ENCODE measurements at places on chromosomes 1 and 21.

GRCh38 chr1:112841825-112842224 is 114.2 kb downstream of the SLC16A1 start:
- no peak for DNase-seq

DNA sequence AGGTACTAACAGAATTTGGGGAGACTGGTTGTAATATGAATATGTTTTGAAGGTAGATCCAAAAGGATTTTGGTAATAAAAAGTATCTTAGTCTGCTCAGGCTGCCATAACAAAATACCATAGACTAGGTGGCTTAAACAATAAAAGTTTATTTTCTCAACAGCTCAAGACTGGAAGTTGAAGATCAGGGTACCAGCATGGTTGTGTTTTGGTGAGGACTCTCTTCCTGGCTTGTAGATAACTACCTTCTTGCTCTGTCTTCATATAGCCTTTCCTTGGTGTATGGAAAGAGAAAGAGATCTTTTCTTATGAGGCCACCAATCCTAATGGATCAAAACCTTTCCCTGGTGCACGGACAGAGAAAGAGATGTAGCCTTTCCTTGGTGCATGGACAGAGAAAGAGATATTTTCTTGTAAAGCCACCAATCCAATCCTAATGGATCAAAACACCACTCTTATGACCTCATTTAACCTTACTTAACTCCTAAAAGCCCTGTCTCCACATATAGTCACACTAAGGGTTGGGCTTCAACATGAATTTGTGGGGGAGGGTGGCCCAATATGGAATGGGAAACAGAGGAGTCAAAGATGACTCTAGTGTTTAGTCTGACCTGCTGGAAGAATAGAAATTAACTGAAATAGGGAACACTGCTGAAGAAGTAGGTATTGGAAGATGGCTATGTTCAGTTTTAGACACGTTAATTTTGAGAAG is 5.4 kb upstream of the TSNAX start:
- no peak for DNase-seq

DNA sequence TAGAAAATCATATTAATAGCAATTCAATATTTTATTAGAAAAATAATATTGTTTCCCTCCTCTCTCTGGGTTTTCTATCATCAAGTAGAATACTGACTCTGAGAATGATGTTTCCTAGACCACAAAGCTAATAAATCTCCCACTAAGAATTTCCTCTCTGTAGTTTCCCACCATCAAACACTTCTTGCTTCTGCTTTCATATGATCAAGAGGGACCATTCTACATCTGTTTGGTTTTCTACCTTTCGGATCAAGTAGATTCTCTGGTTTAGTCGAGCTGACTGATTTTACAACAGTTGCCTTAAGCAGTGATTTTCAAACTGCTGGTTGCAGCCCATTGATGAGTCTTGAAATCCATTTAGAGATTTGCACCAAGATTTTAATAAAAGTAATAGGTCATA is 240.2 kb upstream of the PTBP2 start:
- no peak for DNase-seq

GRCh38 chr1:116971258-116971860 is 30.2 kb upstream of the CD101 start:
- no peak for DNase-seq

DNA sequence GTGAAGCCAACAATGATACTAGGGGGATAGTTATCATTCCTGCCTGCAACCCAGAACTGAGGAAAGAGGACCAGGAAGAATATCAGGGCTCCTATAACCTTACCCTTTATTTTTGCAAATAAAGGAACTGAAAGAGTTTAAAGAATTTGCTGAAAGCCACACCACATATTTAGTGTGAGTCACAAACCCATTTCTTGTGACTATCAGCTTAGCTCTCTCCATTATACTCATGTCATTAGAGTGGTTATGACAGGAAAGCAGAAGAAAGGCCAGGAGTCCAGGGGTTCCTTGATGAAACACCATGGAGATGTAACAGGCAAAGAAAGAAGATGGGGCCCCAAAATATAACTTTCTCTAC is 141.1 kb upstream of the SAMSN1 start:
- DNase-seq, result no peak

DNA sequence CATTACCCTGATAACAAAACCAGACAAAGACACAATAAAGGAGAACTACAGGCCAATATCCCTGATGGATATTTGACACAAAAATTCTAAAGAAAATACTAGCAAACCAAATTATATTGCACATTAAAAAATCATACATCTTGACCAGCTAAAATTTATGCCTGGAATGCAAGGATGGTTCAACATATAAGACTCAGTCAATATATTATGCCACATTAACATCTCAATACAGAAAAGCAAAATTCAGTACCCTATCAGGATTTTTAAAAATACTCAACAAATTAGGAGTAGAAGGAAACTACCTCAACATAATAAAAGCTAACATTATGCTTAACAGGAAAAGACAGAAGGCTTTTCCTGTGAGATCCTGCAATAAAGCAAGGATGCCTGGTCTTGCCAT is 177.1 kb downstream of the MAGI3 start:
- no peak for DNase-seq

DNA sequence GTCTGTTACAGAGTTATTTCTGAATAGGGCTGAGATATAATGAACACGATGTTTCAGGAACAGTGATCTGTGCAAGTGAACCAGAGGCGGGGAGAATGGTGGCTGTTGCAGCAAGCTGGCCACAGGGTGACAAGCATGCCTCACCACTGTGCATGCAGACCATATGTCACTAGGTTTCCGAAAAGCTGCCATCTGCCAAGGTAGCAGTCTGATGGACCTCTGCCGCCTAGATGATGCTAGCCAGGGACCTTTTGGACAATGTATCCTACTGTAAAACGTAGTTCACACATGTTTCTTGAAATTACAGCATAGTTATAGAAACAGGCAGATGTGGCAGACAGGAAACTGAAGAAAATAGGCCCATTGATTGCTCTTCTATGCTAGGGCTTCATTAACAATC is 204.2 kb upstream of the RRP15 start:
- DNase-seq, result no peak

DNA sequence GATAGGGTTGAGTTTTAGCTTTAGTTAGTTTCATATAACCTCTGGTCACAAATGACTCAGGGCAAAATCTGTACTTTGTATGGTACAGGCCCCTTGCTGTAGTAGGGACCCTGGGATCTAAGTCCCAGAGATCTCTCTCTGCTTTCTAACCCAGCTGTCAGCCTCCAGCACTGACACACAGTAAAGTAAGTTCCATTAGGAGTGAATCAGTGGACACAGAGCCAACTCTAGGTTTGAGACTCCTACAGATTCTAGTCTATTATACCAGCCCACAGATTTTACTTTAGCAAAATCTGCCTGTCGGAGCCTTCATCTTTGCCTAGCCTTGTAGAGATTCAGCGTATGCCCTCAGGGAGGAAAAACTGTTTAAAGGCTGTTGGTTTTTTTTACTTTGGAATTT is 52.5 kb downstream of the ANGPTL1 start:
- DNase-seq, result no peak

GRCh38 chr1:246587032-246587431 is 20.8 kb downstream of the CNST start:
- no peak for DNase-seq

- DNase-seq, result no peak
Observed at GRCh38 chr1:115293899-115294298, 44.1 kb downstream of the NGF start.

- DNase-seq, result no peak
Observed at GRCh38 chr1:119341372-119341947, 27.1 kb upstream of the HAO2 start.

DNA sequence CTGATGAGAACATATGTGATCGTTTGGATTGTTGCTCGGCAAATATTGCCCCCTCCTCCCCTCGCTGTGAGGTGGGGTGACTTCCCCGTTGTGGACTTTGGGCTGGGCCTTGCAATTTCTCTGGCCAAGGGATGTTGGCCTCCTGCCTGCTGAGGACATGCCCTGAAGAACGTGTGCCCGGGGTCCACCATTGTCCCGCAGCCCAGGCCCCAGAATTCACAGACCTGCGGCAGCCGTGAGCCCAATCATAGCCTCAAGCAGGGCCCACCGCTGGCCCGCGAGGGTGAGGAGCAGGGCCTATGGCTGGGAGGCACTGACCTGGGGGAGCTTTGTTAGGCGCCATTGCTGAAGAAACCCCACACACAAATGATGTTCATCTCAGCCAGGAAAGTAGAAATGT is 58.3 kb upstream of the ACTRT2 start:
- DNase-seq, result no peak
